Adipocyte (in vitro differentiated cells): ENCODE measurements at places on chromosomes 5 and 9.

DNA sequence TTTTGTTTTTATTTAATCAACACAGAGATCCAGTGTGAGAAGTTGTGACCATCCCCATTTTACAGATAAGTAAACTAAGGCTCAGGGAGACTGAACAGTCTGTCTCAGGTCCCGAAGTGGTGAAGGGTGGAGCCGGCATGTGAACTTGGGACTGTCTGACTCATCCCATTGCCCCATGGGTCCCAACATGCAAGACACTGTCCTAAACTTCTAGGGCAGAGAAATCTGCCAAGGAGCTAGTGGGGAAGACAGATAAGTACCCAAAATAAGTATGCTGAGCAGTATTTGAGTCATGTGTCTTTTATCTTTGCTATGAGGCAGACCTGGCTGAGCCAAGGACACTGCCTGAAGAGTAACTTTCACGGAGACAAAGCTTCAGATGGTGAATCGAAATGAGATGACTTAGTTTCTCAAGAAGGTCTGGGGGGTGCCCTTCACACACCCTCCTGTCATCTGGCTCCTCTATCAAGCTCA lies 64.3 kb upstream of the SLC25A51 start:
- DNase-seq: peak; percentile 61

GRCh38 chr5:179219661-179220620 lies 125.3 kb downstream of the ADAMTS2 start:
- no peak for DNase-seq

DNA sequence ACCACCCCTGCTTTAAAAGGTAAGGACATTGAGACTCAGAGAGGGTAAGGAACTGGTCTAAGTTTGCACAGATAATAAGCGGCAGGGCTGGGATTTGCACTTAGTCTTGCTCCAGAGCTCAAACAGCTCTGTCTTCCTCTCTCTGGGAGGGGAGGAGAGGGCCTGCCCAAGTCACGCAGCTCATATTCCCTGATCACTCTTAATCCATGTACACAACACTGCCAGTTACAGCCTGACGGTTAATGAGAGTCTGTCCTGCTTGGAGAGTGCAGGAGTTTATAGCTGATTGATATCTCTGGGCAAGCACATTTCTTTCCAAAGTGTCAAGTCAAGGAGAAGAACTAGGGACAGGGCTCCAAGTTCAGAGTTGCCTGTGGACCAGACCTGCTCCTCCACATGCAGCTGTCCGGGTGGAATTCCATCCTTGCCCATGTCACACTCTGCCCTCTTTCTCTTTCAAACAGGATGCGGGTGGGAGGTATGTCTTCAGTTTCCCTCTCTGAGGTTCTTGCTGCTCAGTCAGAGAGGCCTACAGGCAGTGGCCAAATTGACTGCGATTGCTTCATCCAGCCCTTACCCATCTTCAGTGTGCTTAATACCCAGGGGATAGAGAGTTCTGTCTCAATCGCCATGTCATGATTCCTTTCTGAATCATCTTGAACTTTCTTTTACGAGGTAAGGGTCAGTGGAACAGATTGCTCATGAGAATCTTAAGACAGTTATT lies 54.5 kb downstream of the GALNT12 start:
- DNase-seq: peak; percentile 82

DNA sequence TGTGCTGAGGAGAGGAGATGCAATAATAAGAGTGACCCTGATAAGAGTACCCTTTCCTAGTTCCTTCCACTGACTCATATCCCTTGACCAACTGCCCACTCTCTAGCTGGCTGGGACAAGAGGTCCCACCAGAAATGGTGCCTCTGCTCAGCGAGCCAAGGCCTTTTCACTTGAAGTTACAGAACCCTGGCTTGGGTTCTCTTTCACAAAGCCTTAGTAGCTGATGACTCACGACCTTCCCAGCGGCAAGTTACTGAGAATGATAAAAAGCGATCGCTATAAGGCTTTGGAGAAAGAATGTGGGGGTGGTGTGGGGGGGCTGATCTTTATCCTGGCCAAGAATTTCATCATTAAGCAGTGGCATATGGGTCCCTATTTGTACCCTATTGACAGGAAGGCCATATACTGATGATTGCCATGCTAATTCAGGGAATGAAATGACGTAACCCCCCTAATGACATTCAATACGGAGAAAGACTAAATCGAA lies 90.3 kb downstream of the FBXO38 start:
- DNase-seq: no peak

DNA sequence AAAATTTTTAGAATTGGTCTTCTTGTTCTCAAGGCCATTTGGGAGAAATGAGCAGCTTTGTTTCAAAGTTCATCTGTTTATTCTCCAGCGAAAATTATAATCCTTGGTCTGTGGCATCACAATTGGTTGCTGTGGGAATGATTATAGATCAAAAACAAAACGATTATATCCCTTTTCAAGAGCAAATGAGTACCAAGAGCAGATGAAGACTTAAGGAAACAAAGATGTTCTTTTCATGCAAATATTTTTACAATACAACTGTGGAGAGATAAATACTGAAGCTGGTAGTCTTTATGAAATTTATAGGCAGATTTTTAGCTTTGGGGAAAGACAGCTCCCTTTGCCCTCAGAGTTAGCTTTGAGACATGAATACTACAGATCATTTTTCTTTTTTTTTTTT lies 620.8 kb upstream of the DMAC1 start:
- DNase-seq: no peak
